ENCODE measurements at places on chromosomes 2 and 18.

DNA sequence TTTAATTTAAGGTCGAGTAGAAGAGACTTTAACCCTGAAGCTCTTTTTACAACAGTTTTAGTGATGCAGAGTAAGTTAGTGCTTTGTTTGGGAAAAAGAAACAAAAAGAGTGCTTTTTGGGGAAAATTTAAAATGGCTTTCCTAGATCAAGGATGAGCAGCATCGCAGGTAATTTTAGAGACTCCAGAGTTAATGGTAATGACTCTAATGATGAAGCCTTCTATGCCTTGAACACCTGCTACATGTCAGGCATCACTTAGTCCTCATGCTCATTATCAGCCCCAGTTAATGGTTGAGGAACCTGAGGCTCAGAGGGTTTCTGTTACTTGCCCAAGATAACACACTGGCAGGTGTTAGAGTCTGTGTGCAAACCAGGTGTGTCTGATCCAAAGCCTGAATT, 167.8 kb downstream of the ACOXL start:
- no peak for DNase-seq

GRCh38 chr2:230085201-230085600, 16.5 kb upstream of the SLC16A14 start:
- DNase-seq, result no peak

DNA sequence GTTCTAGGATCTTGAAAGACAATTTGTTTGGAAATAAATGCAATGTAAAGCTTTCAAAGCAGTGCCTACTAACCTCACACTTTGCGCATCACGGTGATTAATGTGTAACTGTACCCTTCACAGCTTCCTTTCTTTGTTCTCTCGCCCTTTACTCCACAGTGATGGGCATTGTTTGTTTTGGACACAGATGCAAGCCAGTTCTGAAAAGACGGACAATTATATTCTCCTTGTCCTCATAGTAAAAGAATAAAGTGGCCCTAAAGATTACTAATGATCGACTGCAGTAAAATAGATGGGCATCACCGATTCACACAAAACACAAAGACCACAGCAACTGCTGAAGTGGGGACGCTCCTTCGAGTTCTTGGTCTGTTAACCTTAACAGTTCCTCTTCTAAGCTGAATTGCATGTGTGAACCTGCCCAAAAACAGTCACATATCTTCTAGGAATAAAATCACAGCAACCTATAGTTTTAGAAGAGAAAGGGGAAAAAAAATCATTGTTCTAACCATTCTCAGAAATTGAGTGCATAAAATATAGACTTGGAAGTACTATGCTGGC, 7.7 kb downstream of the L3MBTL4 start:
- DNase-seq, result no peak

GRCh38 chr2:76193089-76193488, 482.4 kb upstream of the GCFC2 start:
- DNase-seq, result no peak

- no peak for DNase-seq
Measured at GRCh38 chr2:206457188-206457634, 13.9 kb downstream of the ADAM23 start.

GRCh38 chr18:44080054-44080453, 600.6 kb upstream of the SETBP1 start:
- no peak for DNase-seq

DNA sequence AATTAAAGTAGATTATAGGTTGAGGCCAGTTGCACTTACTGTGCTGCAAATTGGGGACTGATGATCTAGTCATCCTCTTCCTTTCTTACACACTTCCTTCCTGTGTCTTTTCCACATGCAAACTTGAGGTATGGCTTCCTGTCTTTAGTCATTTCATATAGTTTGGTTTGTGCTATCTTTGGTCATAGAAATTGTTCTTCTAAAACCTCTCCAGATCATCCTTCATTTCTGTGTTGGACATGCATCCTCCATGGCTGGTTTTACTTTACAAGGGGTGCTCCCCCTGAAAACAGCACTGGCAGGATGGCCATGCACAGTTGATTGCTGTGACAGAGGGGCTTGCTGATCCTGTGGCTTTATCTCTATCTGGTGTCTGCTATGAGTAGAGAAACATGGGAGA, 36.5 kb downstream of the MGAT5 start:
- DNase-seq, result no peak

DNA sequence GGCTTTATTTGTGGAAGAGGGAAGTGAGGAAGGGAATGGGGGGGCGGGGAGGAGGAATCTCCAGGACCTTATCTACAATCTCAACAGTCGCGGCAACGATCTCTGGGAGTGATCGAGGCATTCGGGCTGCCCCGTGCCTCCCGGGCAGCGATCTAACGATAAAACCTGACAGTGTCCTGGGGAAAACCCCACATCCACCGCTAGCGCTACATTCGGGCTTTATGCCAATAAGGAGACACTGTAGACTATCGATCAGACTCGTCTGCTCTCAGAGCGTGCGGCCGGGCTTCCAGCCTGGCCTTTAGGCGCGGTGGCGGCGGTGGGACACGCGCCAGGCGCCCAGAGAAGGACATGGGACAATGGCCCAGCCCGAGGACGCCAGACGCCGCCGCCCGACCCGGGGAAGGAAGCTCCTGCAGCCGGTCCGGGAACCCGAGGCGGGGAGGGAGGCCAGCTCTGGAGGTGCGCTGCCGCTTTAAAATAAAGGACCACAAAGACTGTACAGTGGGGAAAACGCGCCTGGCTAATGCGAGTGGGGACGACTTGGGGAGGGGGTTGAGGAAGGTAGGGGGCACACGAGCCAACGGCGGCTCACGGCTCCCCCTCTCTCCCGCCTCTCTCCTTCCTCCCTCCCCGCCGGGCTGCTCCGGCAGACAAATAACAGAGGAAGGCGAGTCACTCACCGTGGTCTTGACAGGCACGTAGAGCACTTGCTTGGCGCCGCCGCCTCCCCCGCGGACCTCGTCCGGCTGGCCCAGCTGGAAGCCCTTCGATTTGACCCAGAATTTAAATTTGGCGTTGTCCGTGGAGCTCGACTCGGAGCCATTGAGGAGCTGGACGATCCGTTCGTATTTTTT, 2.2 kb downstream of the NOL4 start:
- DNase-seq, result no peak

GRCh38 chr2:116877944-116878343, 936.5 kb upstream of the DDX18 start:
- no peak for DNase-seq

GRCh38 chr2:73698101-73698500, 39.0 kb downstream of the TPRKB start:
- DNase-seq, result no peak

GRCh38 chr18:2845172-2845571, 1.6 kb upstream of the EMILIN2 start:
- no peak for DNase-seq

DNA sequence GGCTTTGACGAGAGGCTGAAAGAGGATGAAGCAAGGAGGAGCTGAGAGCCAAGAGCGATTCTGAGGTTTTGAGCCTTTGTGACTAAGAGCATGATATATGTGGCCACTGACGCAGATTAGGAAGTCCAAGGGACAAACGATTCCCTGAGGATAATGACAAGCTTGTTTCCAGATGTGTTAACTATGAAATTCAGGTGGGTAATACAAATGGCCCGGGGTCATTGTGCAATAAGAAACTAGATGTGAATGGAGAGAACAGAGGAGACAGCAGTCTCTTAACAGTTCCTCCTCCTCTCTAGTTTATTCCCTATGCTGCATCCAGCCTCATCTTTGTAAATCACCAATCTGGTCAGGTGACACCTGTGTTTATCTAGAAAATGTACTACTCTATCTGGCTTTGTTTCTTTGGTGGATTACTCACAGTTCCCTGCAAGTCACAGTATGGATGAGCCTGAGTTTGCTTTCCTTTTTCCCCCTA, 84.2 kb downstream of the SOCS6 start:
- DNase-seq, result no peak

DNA sequence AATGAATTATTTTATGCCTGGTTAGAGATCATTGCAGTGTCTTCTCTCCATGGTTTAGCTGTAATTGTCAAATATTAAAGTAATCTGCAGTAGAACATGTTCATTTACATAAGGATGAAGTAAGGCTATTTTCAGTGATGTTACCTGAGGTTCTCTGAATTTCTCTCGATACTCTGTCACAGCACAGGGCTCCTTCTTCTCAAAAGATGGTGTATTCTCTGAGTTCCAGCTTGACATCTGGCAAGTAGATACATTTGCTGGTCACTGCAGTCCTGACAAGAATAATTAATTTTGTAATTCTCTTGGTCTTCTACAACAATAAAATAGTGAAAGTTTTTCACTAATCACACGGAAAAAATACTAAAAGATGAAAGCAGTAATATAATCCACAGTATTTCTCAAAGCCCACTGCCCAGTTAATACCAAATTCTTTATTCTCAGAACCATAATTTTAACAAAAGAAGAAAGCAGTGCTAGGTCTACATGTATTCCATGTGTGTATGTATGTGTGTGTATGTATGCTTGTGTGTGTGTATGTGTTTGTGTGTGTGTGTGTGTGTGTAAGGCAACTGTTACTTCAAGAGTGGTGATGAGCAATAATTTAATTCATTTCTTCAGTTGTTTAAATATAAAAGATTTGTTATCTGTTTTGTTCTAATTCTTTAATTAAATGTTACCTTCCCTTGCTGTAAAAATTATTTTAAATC, 1165.5 kb upstream of the SLC39A10 start:
- no peak for DNase-seq

DNA sequence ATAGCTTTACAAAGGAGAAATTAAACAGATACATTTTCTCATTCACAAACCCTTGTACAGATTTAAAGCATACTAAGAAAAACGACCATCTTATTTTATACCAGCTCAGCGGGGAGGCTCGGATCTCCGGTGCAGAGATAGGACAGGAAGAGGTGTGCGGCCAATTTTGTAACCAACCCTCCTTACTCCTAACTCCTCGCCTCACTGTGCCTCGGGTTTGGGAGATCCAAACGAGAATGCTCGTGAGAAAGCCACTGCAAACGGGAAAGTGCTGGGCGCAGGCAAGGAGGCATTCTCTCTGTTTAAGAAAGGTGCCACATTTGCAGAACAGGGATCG, 1.2 kb downstream of the KDSR start:
- DNase-seq, result peak; percentile 15

Measured in ACHN (cell line).